ENCODE measurements at places on chromosomes 13 and 19.

DNA sequence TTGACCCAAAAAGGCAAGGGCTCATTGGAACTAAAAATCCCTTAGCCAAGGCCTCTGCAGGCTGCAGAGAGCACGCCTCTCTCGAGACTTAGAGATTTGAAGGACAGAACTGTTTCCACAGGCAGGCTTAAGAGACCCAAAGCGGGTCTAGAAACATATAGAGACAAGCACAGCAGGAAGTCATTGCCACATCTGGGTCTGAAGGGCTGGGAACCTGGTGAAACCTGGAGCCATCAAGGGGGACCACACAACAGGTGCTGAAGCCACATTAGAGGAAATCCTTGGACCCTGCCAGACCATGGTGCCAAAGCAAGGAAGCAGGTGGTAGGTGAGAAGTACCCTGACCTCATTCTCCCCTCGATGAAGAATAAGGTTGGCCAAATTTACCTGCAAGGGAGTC, 33.8 kb upstream of the LRCH1 start:
- DNase-seq: no peak

GRCh38 chr13:44543369-44543768, 32.8 kb downstream of the TSC22D1 start:
- DNase-seq: no peak

DNA sequence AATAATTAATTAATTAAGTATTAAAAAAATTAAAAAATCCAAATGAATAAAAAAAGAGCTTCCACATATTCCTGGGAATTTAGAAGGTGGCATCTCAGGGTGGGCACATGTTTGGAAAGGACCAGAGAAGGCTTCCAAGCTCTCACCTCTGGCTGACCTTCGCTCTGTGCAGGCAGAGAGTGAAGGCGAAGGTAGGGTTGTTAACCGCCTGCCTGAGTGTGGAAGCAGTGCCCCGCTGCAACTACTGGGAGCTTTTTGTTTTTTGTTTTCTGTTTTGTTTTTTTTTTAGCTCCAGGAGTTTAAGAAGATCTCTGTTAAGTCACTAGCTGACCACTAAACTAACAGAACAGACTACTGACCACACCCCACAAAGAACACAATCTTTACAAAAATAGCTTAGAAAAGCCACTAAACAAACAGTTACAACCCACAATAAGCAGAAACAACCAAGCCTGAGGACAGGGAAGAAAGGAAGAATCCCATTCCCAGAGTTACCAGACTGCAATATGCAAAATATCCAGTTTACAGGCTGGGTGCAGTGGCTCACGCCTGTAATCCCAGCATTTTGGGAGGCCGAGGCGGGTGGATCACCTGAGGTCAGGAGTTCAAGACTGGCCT, 11.4 kb downstream of the ZNF541 start:
- no peak for DNase-seq

- no peak for DNase-seq
Observed at GRCh38 chr13:59914556-59914955, 249.2 kb downstream of the DIAPH3 start.

GRCh38 chr13:67186995-67187569, 43.1 kb downstream of the PCDH9 start:
- DNase-seq: no peak

GRCh38 chr13:19150712-19151228, 30.9 kb downstream of the TUBA3C start:
- DNase-seq: no peak

DNA sequence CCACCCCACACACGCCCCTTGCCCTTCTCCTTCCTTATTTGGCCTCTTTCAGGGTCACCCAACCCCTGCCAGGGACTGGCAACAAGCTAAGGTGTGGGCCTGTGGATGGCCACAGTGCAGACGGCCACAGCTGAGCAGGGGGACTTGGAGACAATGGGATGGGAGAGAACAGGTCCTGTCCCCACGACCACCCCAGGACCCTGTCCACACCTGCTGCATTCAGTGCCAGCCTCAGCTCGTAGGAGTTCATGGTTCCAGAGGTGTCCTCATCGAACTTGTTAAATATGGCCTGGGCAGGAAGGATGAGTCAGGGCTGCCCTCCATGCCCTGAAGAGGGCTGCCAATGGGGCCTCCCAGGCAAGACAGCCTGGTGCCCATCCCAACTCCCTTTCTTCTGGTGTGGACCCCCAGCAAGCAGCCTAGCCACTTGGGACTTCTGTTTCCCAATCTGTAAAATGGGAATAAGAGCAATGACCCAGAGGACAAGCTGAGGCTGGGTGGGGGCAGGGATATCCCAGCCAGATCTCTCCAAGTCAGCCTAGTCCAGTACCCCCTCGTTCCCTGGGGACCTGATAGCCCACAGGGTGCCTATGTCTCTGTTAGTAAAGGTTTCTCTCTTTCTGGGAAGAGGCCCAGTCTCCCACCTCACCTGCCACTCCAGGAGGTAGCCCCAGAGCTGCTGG, 10.6 kb downstream of the CAPN12 start:
- DNase-seq: no peak

DNA sequence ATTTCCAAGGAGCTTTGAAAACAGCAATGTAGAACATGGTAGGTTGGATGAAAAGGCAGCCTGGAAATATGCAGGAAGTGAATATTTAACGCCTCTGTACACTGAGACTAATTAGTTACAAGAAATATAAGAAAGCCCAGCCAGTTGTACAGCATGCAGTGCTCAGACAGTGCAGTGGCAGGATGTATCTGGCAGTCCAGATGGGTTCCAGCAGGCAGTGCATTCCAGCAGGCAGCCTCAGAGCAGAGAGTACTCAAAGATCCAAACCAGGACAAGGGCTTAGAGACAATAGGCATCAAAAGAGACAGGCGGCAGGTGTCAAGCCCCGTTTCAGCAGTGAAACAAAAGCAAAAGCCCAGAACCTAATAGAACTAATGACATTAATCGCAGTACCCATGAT, 2776.3 kb downstream of the PCDH9 start:
- DNase-seq: no peak

DNA sequence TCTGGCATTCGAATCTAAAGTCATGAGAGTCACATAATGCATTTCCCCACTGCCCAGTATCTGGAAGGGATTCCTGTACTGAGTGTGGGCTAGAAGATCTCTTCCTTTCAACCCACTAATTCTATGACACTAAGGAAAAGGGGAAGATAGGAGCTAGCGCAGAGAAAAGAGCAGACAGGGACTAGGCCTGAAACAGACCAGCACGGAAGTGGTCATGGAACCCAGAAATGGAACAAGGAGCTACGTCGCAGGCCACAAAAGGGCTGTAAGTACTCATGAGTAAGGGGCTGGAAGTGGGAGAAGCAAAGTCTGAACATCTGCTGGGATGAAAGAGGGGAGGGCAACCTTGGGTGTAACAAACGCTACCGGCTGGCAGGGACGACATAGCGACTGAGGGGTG, 8.6 kb downstream of the ABCC4 start:
- DNase-seq: no peak

GRCh38 chr19:748274-748598, 2.7 kb upstream of the MISP start:
- DNase-seq: no peak

Data from stimulated activated CD8-positive, alpha-beta memory T cell treated with anti-CD3 and anti-CD28 coated beads, Interleukin-7, amount 100 ng/mL, for 1 hour (primary cell).